ENCODE measurements at places on chromosomes 6 and 20.
A peak's percentile ranks its signal among the peaks of the same experiment; 100 is the strongest.

GRCh38 chr6:35552285-35552917 lies 39.7 kb upstream of the TULP1 start:
- no peak for DNase-seq

DNA sequence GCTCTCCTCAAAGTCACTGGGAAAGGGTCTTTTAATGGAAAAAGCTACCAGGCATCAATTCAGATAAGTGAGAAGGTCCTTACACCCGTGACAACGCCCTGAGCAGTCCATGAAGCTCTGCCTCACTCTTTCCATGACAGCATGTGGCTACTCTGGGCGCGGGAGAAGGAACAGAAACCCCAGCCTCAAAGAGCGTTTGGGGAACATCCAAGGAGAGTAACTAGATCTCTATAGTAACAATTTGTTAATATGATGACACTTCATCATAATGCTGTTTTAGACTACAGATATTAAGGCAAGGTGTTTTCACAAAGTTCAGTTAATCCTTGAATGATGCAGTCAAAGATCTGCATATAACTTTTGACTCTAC lies 55.2 kb downstream of the KIF6 start:
- no peak for DNase-seq

DNA sequence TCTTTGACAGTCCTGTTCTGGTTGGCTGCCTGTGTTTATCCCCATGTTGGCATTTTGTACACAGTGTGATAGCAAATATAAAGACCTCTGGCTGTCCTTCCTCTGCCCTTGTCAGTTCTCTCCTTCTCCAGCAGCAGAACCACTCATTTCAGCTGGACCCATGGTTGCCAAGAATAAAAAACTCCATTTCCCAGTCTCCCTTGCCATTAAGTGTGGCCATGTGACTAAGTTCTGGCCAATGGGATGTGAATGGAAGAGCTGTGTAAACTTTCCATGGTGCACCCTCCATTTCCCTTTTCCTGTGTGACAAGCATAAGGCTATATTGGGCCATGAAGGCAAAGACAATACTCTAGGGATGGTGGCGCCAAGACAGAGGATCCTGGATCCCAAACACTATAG lies 78.4 kb upstream of the TBC1D7 start:
- DNase-seq = no peak

DNA sequence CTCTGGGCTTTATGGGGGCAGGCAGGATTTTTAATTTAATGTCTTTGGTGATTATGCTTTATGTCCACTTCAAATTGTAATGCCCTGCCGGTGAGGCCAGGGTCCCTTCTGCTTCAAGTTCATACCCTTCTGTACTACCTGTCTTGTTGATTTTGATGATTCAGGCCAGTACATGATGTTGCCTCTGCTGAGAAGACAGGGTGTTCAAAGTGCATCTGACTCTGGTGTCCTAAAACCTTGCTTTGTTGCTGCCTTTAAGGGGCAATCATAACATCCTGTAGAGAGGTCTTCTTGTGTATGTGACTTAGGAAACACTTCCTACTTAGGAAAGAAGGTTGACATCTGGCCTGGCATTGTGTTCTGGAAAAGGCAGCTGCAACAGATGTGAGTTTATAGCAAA lies 113.2 kb downstream of the TMEM170B start:
- DNase-seq = no peak

GRCh38 chr6:109143191-109143590 lies 47.9 kb downstream of the CEP57L1 start:
- DNase-seq = no peak

DNA sequence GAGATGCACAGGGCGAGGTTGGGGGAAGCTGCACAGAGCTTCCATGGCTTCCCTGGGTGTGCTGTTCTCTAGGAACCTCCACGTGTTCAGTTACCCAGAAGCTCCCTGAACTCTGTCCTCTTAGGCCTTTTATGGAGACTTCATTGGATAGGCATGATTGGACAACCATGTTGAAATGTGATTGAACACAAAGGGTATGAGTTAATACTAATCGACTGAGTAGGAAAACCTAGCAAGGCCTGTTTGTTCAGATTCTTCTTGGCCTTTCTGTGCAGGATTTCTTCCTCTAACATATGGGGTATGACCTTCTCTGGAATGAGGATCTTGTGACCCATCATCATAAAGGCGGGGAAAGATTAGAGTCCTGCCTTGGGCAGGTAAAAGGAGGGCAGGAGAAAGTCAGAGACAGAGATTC lies 70.7 kb upstream of the SMIM29 start:
- no peak for DNase-seq

DNA sequence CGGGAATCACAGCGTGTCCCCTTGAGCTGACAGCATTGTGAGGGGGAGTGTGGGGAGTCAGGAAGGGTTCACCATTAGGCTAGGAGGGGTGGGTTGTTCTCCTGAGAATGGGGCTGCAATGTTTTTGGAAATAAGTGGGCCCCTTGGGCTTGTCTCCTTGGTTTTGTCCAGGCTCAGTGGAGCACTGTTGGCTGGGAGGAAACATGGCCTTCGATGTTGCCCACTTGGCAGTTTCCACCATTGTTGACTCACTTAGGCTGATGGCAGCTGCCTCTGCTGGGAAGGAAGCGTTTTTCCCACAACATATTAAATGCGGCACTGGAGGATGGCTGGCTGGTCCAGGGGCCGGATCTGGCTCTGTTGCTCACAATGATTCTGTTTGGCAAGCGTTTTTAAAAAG lies 512.1 kb downstream of the QKI start:
- DNase-seq = no peak

DNA sequence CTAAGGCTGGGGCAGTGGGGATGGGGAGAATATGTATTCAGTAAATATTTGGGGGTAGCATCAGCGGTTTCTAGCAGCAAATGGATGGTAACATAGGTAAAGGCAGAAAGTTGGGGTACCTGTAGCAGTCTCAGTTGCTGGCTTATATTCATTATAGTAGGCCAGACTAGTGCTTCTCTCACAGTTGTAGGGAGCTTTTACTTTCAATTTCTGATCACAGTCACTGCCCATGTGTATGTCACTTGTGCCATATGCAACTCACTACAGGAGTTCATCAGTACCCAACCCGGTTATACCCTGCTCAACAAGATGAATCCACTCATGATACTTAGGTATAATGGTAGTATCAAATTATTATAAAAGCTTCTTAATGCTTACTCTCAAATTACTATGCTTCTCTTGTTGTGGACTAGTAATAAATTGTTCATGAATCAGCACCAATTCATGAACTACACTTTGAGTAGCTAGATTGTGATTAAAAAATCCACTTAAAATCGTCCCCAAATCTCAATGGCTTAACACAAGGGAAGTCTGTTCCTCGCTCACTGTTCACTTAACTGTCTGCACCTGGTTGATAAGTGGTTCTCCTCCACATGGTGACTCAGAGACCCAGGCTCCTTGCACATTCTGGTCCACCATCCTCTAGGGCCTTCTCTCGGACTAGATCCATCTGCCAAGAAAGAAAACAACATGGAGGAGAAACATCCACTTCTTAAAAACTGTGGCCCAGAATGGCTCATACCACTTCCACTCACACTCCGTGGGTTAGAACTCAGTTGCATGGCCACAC lies 31.3 kb upstream of the MYLIP start:
- DNase-seq = no peak

DNA sequence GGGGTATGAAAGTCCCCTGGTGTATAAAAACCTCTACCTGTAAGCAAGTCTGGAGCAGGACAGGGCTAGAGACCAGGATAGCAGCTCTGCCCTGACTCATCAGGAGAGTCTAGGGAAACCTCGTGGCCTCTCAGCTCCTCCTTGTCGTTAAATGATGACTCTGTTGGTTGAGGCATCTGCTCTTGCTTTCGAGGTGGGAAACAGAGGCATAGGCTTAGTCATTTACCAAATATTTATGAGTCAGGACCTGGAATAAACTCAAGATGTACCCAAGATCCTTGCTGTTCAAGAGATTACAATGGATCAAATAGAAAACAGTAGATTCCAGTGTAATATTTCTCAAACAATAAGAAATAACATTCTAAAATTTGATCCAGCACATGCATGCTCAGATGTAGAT lies 5.5 kb downstream of the MANBAL start:
- peak; percentile 41 for DNase-seq

GRCh38 chr6:6590530-6590929 lies 2.0 kb downstream of the LY86 start:
- no peak for DNase-seq

DNA sequence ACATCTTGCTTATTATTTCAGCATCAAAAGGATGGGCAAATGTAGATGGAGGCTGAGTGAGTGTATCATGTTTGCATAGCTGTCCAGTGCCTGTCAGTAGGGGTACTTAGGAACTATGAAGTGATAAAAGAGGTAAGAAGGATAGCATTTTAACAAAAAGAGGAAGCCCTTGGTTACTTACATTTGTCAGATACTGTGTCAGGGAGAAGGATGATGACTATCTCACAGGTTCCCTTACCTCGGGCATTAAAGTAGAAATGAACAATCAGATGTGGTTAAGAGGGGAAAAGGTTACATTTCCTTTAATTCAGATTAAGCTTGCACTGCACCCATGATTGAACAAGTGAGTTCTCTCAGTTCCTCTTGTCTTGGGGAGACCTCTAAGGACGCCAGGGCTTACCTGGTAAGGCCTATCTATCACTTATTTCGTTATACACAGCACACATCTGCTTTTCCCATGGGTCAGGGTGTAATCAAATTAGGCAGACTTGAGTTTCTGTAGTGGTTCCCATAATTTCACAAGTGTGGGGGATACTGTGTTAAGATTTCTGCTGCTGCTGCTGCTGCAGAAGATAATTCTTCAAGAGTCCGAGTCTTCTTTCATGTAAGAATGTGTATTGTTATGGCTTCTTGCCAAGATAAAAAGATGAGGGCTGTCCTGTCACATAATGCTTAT lies 4.5 kb downstream of the FOXO3 start:
- no peak for DNase-seq

DNA sequence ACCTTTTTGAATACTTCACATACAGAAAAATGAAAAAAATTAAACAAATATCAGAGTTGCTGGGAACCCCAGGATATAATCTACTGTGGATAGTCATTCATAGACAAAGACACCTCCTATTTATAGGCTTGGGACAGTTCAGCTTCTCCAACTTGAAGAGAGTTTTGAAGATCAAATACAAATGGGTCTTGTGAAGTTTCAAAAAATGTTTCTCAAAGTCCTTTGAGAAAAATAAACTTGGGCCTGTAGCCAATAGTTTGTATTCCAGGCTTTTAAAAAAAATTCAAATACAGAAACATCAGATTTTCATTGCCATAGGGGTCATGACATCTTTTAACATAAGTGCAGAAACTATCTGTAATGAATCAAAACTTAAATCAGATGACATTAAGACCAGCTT lies 334.8 kb downstream of the LAMA2 start:
- no peak for DNase-seq

Measured in uterus (tissue), 4 donors.